ENCODE measurements at places on chromosomes 7 and 10. TPM values are rescaled to one million over a fixed set of nuclear protein-coding genes. Genes with fewer than 3 reads are reported as not detected.

The GLCCI1 gene
- total RNA-seq, result 15.5 TPM

DNA sequence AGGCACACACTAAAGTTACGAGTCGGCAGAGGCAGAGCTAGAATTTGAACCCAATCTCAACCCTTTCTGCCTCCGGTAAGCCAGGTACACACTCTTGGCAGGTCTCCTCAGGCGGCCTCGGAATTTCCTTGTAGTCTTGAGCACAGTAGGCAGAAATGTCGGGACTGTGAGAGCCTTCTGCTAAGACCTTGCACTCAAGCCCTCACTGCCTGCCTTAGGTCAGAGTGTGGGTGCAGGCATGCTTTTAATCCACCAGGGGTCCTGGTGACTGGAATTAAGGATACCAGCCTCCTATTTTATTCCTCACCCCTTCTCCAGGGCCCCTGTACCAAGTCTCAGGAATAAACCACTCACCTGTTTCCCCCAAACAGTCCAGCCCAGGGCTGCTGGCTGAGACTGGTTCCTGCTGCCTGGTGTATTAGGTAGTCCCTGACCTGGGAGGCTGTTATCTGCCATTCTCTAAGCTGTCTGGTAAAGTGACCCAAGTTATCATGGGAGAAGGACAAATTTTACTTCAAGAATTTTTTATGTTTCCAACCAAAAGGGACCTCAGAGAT, 855 bp downstream of the ATP6V1F start:
- peak; percentile 90 for DNase-seq

The RAB11FIP2 gene
- total RNA-seq, result 17.6 TPM

The OR6B1 gene
- not detected for total RNA-seq

GRCh38 chr7:22591271-22591670, 91.3 kb upstream of the STEAP1B start:
- no peak for DNase-seq

The SGPL1 gene
- total RNA-seq, result 42.7 TPM

- no peak for DNase-seq
Observed at GRCh38 chr10:7255517-7255916, 155.3 kb downstream of the SFMBT2 start.

The WEE2 gene
- 0.16 TPM for total RNA-seq

The GSDME gene
- 9.7 TPM for total RNA-seq

The FRMD4A gene
- 18.3 TPM for total RNA-seq

GRCh38 chr10:27621461-27621860, 117.4 kb downstream of the RAB18 start:
- DNase-seq, result no peak

DNA sequence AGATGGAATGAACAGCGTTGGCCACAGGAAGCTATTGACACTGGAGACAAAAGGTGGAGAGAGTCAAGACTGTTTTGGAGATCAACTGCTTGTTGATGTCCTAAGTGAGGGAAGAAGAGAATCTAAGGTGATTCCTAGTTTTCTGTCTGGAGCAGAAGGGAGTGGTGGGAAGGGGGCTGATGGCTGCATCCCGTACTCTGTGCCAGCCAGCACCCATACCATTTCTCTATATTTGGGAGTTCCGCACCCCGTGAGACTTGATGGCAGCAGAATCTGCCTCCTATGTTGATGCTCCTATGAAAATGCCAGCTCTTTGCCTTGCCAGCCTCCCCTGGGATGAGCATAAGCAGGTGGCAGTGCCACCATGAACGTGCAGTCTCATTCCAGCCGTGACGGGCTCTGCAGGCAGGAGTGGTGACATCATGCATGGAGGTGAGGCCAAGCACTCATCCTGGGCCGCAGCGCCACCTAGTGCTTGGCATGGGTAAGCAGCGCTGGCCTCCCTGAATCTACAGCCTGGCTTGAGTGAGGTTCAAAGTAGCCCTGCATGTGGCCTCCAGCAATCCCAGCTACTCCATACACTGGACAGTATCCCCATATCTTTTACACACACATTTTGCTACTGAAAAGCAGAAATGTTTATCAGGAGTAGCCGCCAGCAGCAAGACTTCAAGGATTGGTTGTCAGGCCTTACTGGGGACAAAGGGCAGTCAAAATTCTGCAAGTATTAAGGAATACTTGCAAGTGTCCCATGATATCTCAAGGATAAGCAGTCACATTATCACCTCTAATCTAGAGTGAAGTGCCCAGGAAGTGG, 43.0 kb downstream of the PODXL start:
- peak; percentile 93 for DNase-seq

- DNase-seq, result peak; percentile 16
Observed at GRCh38 chr7:80584778-80585177, 53.7 kb upstream of the CD36 start.

The ECHS1 gene
- 87.8 TPM for total RNA-seq

The WDR86 gene
- total RNA-seq, result 59.1 TPM

GRCh38 chr10:124996127-124996853, 54.4 kb downstream of the ZRANB1 start:
- DNase-seq, result no peak

The ELMO1 gene
- total RNA-seq, result 24.9 TPM

Data from GM23338 (cell line).